NCI-H526 treated with DMSO at 0.1 percent for 48 hours (cell line): ENCODE measurements at places on chromosomes 2 and 18.

GRCh38 chr2:190701586-190701985 is 52.7 kb downstream of the NAB1 start:
- peak; percentile 73 for DNase-seq

- no peak for DNase-seq
These were observed 759.9 kb downstream of the SATB2 start for GRCh38 chr2:198697794-198698193.

GRCh38 chr2:230423851-230424458 is 8.0 kb downstream of the SP100 start:
- no peak for DNase-seq

- no peak for DNase-seq
These were observed 130.6 kb downstream of the COL6A3 start for GRCh38 chr2:237283131-237283928.

DNA sequence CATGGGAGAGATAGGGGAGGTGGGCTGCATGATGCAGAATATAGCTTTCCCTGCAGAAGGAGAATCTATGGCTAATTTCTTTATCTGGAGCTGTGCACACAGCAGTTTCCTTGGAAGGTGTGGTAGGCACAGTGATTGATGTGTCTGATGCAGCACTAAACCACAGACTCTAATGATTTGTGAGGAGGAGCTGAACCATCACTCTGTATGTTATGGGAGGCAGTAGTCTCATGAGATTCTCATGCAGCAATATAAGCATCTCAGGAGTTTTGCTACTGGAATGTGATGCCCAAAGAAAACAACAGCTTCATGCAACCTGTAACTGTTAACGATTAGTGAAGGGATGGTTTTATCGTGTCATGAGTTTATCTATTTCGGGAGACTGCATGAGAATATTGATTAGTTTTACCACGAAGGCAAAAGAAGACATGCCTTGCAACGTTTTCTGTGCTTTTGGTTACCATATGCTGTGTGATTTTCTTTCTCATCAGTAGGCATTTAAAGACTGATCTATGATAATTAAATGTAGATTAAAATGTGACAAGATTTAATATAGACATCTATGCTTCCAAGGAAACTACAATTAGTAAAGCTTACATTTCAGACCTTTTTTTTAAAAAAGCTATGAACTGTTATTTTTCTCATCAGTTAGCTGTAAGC is 286.8 kb downstream of the ARL6IP6 start:
- DNase-seq, result no peak

GRCh38 chr2:95023222-95023597 is 2.3 kb upstream of the MAL start:
- peak; percentile 22 for DNase-seq

GRCh38 chr2:53051157-53051556 is 716.4 kb upstream of the CHAC2 start:
- DNase-seq, result no peak

GRCh38 chr2:23390152-23390551 is 5.2 kb downstream of the KLHL29 start:
- DNase-seq, result no peak

DNA sequence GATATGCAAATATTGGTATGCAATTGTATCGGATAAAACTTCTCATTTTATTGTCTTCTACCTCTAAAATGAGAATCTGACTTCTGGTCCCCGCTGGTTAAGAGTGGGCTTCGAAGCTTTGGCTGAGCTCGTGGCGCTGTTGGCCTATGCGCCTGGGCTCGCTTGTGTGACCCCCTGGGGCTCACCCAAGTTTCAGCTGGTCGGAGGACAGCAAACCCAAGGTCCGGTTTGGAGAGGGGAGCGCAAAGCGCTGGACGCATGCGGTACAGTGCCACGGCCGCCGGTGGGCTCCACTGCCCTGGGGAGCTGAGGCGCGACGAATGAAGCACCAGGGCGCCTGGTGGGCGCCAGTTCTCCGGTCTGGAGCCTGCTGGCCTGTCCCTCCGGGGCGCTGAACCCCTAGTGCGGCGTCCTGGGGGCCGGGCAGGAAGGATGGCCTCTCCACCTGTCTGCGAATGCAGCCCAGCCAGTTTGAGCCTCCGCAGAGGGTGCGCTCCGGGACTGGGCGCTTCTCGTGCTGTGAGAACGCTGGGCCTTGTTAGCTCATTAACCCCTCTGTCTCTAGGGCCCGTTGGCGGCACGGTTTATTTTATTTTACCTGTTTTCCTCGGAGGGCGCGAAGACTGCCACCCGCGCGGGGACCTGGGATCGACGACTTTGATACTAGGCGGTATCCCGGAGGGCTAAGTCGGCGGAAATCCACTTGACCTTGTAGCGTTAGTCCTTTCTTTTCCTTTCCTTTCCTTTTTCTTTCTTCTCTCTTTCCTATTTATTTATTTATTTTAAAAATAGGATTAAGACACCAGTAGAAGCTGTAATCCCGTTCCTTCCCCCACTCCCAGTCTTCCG is 10.4 kb downstream of the MEIS1 start:
- DNase-seq, result no peak

- no peak for DNase-seq
These were observed 12.5 kb upstream of the MAL start for GRCh38 chr2:95012881-95013550.

GRCh38 chr2:241014224-241014623 is 15.8 kb downstream of the SNED1 start:
- DNase-seq, result no peak

DNA sequence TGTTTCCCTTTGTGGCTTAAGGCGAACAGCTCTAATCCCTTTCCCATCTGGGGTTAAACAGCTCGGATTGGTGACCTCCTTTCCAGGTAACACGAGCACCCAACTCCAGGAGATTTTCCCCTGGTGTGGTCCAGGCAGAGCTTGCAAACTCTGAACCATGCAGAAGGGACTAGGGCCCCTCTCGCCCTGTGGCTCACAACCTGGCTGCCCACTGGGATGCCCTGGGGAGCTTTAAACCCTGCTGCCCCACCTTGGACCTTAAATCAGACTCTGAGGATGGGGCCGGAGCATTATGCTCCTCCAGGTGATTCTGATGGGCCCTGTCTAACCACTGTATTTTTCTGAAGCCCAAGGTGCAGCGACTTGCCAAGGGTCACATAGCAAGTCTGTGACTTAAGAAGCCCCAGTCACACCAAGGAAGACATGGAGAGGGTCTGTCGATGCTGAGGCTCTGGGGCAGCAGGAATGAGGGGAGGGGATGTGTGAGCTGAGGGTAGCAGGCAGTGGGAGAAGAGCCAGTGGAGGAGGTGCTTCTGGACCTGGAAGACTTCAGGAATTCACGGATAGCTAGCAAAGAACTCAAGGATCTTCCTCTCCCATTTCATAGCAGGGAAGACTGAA is 5.9 kb downstream of the ARID5A start:
- DNase-seq, result no peak

- DNase-seq, result no peak
These were observed 356.3 kb upstream of the PKDCC start for GRCh38 chr2:41691561-41691960.

DNA sequence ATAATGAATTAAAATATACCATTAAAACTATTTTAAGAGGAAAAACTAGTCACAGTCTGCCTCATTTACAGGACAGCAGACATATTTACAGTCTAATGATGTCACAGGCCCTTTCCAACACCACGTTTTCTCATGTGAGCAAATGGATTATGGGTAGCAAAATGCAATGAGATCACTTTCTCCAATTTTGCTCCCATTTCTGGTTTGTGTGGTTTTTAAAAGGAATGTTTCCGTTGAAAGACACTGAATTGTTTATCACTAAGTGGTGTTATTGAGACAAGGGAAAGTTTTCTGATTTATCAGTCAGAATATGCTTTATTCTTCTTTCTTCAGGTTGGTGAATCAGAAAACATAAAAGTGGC is 11.4 kb upstream of the NR4A2 start:
- no peak for DNase-seq

- DNase-seq, result no peak
These were observed 61.5 kb upstream of the DOCK10 start for GRCh38 chr2:225103737-225104141.
